ENCODE measurements at places on chromosomes 1 and 21. TPM values are rescaled to one million over a fixed set of nuclear protein-coding genes. Genes with fewer than 3 reads are reported as not detected.

DNA sequence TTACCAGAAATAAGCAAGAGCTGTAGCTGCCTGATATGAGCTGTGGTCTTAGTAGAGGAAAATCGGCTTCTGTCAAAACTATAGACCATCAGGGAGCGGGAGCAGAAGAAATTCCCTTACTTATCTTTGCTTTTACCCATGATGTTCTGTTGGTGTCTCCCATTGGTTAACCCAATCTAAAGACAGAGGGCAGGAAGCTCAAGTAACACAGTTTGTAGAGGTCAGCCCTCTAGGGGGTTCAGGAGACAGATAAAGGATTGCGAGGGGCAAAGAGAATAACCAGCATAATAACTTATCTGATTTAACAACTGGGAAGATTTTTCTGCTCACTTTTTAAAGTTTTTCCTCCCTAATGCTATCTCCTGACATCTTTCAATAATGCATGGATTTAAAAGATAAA is 142.4 kb downstream of the NTMT2 start:
- DNase-seq: no peak

DNA sequence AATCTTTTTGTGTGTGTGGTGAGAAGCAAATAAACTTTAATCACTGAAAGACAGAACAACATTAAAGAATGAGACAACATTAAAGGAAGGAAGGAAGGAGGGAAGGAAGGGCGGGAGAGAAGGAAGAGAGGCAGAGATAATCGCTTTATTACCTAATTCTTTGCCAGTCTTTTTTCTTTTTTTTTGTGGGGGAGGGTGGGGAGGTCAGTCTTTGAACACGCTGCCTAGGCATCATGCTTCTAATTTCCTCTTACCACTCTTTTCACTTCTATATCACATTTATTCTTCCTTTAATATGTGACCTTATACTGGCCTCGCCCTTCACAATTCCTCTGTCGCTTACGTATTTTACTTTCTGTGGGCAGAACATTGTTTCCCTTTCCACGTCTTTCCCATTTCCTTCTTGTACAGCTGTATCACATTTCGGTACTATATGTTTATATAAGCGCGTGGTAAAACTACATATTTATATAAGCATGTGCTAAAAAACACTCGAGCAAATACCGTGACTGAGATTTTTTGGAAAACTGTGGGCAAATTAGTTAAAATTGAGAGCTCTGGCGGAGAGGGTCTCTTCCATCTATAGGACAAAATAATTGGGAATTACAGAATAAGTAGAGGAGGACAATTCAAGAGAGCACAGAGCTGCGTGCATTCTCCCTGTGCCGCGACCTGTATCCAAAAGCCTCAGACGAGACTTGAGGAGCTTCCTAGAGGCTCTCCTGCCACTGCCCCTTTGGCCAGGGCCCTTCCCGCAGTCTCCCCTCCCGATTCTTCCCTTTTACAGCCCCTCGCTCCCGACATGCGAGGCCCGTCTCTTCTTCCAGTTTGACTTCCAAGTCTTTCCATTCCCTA is 823 bp upstream of the PRKAA2 start:
- no peak for DNase-seq

Gene HCRTR1
- not detected for total RNA-seq

Gene ENSA
- 63.4 TPM for total RNA-seq

Gene SELENOF
- 105 TPM for total RNA-seq

Gene RYR2
- total RNA-seq: 0.03 TPM
